ENCODE measurements at places on chromosomes 3 and 15. TPM values are rescaled to one million over a fixed set of nuclear protein-coding genes. Genes with fewer than 3 reads are reported as not detected.
A peak's percentile ranks its signal among the peaks of the same experiment; 100 is the strongest.

DNA sequence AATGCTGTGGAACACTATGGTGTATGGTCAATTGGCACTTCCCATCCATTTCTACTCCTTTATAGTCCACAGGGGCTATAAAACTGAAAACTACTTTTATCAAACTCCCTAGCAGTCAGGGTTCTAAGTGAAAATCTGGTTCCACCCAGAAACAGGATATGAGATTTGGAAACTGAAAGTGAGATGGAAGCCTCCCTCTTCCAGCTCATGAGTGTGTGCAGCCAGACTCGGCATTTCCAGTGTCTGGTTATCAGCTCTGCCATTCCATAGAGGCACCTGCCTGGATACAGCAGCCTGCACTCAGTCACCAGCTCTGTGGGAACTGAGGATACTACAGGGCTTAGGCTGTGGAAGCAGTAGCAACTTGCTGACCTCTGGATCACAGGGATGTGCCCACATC, 14.7 kb upstream of the PLA2G4F start:
- H3K27me3 ChIP-seq: no peaks in the 10 kb centered on the region
- DNase-seq: no peak

DNA sequence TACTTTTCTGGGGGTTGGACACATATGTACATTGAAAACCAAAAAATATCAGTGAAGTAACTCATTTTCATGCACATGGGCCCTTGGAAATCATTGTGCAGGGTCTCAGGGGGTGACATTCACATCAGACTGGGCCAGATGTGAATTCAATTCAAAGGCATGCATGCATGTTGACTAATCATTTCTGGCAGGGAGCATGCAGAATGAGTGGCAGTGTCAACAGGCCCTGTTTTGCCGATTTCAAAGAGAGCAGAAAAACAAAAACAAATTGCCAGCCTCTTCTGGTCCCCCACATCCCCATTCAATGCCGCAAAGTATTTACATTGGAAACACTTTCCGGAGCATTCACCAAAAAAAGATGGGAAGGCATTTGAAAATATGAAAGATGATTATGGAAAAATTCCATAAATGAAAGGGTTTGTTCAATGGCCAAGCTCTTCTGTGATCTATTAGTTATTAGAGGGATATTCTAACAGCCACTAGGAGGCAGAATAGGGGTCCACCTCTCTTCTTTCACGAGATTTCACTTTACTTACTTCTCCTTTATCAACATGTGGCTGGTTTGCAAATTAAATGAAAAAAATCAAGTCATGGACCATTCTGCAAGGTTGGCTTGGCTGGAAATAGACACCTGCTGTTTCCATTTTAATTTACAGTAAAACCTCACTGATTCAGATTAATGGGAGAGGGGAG, 119.9 kb upstream of the FEZF2 start:
- H3K4me1 ChIP-seq: no peaks in the 10 kb centered on the region
- H3K27ac ChIP-seq: no peak overlapping the region
- no peaks in the 10 kb centered on the region for H3K36me3 ChIP-seq

Gene ABI3BP
- not detected for total RNA-seq

DNA sequence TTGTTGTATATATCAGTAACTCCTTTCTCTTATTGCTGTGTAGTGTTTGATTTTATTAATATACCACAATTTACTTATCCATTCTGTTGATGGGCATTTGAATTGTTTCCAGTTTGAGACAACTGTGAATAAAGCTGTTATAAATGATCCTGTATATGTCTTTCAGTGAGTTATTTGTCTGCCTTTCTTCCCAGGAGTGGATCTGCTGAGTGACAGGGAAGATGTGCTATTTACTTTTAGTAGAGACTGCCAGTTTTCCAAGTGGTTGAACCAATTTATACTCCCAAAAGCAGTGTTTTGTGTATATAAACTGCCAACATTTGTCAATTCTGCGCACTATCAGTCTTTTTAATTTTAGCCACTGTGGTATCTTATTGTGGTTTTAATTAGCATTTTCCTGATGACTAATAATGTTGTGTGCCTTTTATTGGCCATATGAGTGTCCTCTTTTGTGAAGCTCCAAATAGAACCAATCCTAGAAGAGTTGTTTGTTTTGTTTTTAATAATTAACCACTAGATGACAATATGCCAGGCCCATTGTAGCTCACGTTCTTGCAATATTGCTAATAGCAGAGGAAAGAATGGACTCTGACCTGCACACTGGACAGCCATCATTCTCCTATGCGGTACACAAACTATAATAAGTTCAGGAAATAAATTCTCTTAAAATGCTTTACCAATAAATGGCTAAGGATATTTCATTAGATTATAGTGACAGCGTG, 25.3 kb downstream of the TRANK1 start:
- no peaks in the 10 kb centered on the region for H3K36me3 ChIP-seq
- H3K4me1 ChIP-seq: peaks cover 6% of the 10 kb centered on the region

Gene FAM81A
- total RNA-seq: 0.41 TPM

DNA sequence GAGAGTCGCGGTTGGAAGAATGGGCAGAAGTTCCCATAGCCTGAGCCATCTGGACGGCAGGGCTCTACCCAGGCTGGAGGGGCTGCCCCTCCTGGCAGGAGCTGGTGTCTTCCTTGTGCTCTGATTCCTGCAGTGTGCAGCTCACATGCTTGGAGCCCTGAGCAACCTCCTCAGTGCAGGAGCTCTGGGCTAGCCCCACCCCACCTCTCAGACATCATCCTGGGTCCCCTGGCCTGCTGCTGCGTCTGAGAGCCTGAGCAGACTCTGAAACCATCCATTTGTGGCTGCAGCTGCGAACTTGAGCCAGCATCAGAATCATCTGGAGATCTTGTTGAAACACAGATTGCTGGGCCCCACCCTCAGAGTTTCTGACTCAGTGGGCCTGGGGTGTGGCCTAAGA, 42.8 kb downstream of the POMGNT2 start:
- H3K4me1 ChIP-seq: peaks cover 5% of the 10 kb centered on the region
- no peaks in the 10 kb centered on the region for H3K27me3 ChIP-seq
- no peak for DNase-seq

GRCh38 chr3:178263236-178263916, 272.9 kb upstream of the KCNMB2 start:
- H3K4me1 ChIP-seq: no peaks in the 10 kb centered on the region
- no peaks in the 10 kb centered on the region for H3K27me3 ChIP-seq
- no peak overlapping the region for H3K4me3 ChIP-seq
- no peaks in the 10 kb centered on the region for H3K36me3 ChIP-seq

- peaks cover 36% of the 10 kb centered on the region for H3K4me1 ChIP-seq
- H3K27me3 ChIP-seq: no peaks in the 10 kb centered on the region
- DNase-seq: no peak
- H3K4me3 ChIP-seq: no peak overlapping the region
- H3K27ac ChIP-seq: no peak overlapping the region
These were observed 33.7 kb upstream of the MAGEF1 start for GRCh38 chr3:184745526-184745925.

GRCh38 chr15:101732772-101733171, 8.5 kb upstream of the TARS3 start:
- H3K4me3 ChIP-seq: no peak overlapping the region
- H3K27me3 ChIP-seq: no peaks in the 10 kb centered on the region
- no peak for DNase-seq
- no peaks in the 10 kb centered on the region for H3K36me3 ChIP-seq

DNA sequence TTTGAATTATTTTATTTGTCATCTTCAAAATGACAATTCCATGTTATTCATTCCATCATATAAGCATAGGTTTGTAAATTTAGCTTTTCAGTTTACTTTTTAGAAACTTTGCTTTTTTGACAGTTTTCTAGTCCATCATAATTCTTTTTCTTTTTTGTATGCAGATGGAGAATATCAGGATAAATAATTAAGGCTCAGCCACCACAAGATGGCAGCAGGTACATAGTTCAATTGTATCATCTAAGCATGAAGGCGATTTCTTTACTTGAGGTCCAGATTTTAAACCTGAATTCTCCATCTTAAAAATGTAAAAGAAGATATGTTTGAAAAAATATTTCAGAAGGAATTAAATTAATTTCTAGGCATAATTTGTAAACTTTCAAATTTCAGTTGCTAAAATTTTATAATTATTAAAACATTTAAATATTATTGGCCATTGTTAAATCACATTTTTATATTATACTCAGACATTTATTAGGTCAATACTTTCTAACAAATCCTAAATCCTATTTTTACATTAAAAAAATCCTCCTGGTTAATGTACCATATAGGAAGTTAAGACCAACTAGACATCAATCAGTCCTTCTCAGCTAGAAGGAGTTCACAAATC, 15.1 kb downstream of the PLSCR5 start:
- no peaks in the 10 kb centered on the region for H3K36me3 ChIP-seq
- H3K27me3 ChIP-seq: no peaks in the 10 kb centered on the region
- H3K27ac ChIP-seq: no peak overlapping the region
- peak; percentile 42 for DNase-seq
- H3K4me3 ChIP-seq: no peak overlapping the region

Gene TMEM108
- 4.8 TPM for total RNA-seq

Gene ALPK3
- total RNA-seq: 9.5 TPM

DNA sequence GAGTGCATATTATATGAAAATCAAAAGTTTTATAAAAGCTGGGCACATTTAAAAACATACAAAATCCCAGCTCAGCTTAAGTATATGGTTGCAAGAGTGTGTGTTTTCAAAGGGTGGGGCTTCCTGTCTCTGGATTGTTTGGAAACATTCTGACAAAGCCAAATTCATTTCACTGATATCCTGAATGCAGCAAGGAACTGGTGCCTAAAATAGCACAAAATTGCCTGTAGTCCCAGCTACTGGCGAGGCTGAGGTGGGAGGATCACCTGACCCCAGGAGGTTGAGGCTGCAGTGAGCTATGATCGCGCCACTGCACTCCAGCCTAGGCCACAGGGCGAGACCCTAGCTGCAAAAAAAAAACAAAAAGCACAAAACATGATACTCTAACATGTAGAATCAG, 13.0 kb upstream of the TJP1 start:
- no peaks in the 10 kb centered on the region for H3K36me3 ChIP-seq
- no peak overlapping the region for H3K4me3 ChIP-seq
- H3K27me3 ChIP-seq: no peaks in the 10 kb centered on the region
- no peak overlapping the region for H3K27ac ChIP-seq

Gene CYP1A2
- not detected for total RNA-seq

Gene ESYT3
- 0.59 TPM for total RNA-seq

Gene IQCH
- total RNA-seq: 21.0 TPM

GRCh38 chr15:80399508-80399907, 4.7 kb upstream of the ARNT2 start:
- peaks cover 4% of the 10 kb centered on the region for H3K36me3 ChIP-seq
- H3K4me3 ChIP-seq: no peak overlapping the region
- H3K4me1 ChIP-seq: peaks cover 5% of the 10 kb centered on the region
- no peak for DNase-seq
- H3K27me3 ChIP-seq: peaks cover 9% of the 10 kb centered on the region

Gene MTFMT
- 30.3 TPM for total RNA-seq

Gene DAZL
- 3.2 TPM for total RNA-seq

DNA sequence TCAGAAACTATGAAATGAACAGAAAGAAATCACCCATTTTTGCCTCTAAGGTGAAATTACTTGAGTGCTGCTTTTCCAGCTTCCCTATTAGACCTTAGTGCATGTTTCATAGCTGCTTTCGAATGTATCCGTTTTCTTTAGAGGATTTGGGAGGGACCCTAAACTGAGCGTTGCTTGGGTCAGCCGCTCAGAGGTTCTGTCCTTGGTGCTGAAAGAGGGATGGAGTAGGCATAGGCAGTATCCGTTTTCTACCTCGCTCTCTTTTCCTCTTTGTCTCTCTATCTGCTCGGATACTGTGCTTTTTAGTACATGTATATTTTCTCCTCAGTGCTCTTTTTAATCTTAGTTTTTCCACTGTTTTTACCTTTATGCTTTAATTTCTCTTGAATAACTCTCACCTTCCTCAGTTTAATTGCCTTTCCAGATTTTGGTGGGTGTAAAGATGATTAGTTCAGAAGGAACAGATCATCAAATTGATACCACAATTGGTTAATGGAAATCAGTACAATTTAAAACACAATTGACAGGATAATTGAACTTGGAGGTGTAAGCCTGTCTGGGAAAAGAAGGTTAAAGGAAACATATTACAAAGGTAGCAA, at the start of gene DRD3:
Gene DRD3, minus strand, starts transcription at position 283 of the 599 bp plus-strand sequence. CDS start 7,060 bp downstream, outside the sequence.
- no peak within 1 kb of the TSS for H3K4me3 ChIP-seq
- H3K4me1 ChIP-seq: no peaks in the 10 kb centered on the region
- no peaks in the 10 kb centered on the region for H3K36me3 ChIP-seq
- DNase-seq: peak; percentile 87
- H3K27ac ChIP-seq: no peak within 1 kb of the TSS
- H3K27me3 ChIP-seq: no peaks in the 10 kb centered on the region

- H3K27me3 ChIP-seq: peaks cover 82% of the 10 kb centered on the region
- no peak overlapping the region for H3K27ac ChIP-seq
- peaks cover 21% of the 10 kb centered on the region for H3K4me1 ChIP-seq
These were observed 10.8 kb downstream of the FOXL2 start for GRCh38 chr3:138935863-138936740.

Gene SMAD6
- 3.4 TPM for total RNA-seq

Gene RPLP1
- total RNA-seq: 109 TPM

DNA sequence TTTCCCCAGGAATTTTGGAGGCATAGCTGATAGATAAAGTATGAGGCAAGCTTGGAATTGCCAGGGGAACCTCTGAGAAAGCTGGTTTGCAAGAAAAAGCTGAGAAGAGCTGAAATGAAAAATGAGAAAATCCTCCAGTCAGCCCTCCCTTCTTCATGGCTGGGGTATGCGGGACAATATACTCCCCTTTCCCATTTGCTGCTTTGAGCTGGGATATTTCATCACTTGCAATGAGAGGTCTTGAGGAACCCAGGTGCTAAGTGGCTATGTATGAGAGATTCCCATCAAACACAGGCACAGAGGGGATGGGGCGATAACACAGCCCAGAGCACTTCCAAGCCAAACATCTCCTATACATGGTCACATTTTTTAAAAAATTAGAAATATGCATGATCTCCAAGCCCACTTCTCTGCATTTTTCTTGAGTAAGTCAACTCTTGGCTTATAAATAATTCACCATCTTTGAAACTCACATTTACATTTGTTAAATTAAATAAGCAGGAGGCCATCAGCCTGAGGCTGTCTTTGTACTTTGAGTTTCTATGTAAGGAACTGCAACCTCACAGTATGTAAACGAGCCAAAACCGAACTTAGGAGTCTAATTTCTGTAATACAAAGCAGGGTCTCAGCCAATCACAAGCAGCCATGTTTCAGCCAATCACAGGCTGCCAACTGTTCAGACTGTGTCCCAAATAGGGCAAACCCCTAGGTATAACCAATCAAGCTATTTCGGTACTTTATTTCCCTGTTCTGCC, 983.6 kb upstream of the NR2F2 start:
- no peaks in the 10 kb centered on the region for H3K27me3 ChIP-seq
- DNase-seq: no peak
- no peaks in the 10 kb centered on the region for H3K36me3 ChIP-seq
- no peaks in the 10 kb centered on the region for H3K4me1 ChIP-seq
- no peak overlapping the region for H3K27ac ChIP-seq

DNA sequence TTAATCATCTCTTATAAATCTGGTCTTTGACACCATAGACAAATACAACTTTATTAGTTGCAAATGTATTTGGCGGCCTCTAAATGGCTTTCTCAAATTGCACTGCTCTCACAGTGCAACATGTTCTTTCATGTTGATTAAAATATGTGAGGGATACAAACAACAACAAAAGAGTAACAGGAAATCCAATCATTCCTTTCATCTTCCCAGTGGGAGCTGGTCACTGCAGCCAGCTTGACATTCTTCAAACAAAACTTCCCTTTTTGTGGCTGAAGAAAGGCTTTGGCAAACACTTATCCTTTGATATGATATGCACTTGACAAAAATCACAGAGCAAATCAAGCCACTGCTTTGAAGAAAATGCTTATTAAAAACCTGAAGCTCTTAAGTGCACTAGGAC, 973.6 kb downstream of the EPHA3 start:
- peaks cover 9% of the 10 kb centered on the region for H3K27me3 ChIP-seq
- H3K4me3 ChIP-seq: no peak overlapping the region
- peaks cover 6% of the 10 kb centered on the region for H3K4me1 ChIP-seq
- DNase-seq: peak; percentile 40
- no peaks in the 10 kb centered on the region for H3K36me3 ChIP-seq

Gene MEGF11
- total RNA-seq: 1.5 TPM

Data from neural progenitor cell (in vitro differentiated cells).